ENCODE measurements at places on chromosomes 7 and 10. TPM values are rescaled to one million over a fixed set of nuclear protein-coding genes. Genes with fewer than 3 reads are reported as not detected.

DNA sequence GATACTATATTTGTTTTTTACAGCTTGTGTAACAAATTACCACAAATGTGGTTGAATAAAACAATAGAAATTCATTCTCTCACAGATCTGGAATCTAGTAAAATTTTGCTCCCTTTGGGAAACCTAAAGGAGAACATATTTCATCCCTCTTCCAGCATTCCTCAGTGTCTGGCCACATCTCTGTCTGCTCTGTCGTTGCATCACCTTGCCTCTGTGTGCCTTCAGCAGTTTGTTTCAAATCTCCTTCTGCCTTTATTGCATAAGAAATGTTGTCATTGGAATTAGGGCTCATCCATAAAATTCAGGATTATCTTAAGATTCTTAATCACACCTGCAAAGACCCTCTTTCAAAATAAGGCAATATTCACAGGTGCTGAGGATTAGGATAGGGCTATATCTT lies 14.5 kb downstream of the OR2A14 start:
- DNase-seq: peak; percentile 3

Gene PTF1A
- total RNA-seq: not detected

DNA sequence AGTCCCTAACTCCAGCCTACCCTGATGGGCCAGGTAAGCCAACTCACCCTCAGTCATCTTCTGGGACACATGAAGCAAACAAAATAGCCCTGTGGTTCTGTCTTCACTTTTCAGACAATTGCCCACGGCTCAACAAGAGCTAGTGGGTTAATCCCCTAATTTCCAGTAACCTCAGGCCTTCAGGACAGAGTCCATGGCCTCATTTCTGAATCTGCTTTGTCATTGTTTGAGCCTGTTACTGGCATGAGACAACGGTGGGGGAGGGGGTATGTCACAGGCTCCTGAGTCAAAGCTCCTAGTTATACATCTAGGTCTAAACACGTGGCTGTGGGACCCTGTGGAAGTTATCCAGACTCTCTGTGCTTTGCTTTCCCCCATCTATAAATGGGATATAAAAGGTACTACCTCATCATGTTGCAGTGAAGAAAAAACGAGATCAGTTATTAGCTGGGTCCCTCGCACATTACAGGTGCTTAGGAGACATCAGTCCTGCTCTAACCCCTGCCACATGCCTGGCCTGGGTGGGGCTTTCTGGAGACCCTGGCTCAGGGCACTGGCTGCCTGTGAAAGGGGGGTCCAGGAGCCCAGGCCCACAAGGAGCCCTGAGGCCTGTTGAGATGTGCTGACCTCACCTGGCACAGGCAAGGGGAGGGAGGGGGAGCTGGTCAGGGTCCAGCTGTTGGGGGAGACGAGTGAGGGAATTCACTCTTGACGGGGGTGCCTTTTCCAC lies 16.5 kb downstream of the MAT1A start:
- DNase-seq: peak; percentile 28

DNA sequence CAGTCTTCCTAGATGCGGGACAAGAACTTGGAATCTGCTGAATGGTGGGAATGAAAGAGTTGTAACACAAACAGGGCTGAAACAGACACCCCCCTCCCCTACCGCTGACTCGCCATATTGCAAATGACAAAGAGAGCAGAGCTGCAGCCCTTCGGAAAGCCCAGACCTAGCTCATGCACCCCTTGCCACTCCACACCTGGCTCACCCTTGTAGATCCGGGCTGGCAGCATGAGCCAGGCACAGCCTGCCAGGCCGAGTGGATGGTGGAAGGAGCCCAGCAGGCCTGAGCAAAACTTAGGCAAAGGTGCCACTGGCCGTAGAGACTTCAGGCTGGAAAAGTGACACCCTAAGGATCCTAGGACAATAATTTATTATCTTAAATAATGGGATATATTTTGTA lies 237.4 kb upstream of the SEMA3D start:
- DNase-seq: no peak

GRCh38 chr7:1239803-1240516 lies 7.3 kb downstream of the UNCX start:
- DNase-seq: no peak
